Keratinocyte (primary cell): ENCODE measurements at places on chromosomes 7 and 10.

DNA sequence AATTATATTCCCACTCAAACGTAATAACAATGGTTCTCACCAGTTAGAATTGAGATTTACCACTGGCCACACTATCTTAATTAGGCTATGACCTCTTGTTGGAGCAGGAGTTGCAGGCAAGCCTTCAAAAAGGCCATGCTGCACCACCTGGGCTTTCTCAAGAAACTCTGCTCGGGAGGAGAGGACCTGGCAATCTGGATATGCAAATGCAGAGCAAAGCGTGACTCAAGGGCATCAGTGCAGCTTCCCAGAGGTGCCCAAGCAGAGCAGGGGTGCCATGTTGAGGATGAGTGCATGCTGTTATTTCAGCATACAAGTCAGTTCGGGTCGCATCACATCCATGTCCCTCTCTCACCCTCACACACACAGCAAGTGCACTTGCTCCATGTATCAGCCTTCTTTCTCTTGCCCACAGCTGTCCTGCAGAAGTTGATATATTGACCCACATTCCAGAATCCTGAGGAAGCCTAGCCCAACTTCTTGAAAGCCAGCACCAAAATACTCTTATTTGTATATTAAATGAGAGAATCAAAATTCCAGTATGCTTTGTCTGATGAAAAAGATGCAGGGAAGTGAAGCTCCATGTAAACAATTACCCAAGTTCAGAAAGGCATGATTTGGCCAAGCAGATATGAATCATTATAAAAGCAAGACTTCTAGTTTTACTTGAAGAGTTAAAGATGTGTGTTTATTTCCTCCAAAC, 55.7 kb upstream of the IL6 start:
- DNase-seq = no peak

DNA sequence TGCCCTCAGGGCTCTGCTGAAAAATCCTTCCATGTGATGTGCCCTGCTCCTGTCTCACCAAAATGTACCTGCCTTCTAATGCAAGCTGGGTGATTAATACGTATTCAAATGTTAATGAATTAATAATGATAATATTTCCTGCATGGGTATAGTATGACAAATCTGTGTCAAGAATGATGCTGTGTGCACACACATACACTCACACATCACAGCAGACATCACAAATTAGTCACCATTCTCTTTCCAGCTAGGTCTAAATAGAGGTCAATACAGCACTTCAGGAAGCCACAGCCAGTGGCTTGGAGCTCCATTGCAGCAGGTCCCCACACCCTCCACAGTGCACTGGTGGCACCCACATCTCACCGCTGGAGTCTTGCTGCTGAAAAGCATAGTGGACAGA, 681.2 kb upstream of the NRP1 start:
- peak; percentile 7 for DNase-seq

DNA sequence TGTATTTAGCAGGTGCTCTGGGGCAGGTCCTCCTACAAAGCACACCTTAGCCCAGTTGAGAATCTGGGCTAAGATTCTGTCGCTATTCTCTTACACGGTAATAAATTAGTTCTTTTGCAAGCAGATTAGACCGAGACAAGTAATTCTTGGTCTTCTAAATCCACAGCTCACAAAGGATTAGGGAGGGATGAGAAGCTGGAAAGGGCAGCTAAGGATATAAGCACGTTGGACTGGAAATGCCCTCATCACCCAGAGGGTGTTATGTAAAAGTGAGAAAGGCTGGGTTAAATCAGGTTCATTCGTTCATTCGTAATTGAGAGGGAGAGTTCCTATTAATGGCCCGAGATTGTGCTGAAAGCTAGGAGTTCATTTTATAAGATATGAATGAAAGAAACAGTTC, 41.8 kb downstream of the PFKFB3 start:
- DNase-seq = no peak

DNA sequence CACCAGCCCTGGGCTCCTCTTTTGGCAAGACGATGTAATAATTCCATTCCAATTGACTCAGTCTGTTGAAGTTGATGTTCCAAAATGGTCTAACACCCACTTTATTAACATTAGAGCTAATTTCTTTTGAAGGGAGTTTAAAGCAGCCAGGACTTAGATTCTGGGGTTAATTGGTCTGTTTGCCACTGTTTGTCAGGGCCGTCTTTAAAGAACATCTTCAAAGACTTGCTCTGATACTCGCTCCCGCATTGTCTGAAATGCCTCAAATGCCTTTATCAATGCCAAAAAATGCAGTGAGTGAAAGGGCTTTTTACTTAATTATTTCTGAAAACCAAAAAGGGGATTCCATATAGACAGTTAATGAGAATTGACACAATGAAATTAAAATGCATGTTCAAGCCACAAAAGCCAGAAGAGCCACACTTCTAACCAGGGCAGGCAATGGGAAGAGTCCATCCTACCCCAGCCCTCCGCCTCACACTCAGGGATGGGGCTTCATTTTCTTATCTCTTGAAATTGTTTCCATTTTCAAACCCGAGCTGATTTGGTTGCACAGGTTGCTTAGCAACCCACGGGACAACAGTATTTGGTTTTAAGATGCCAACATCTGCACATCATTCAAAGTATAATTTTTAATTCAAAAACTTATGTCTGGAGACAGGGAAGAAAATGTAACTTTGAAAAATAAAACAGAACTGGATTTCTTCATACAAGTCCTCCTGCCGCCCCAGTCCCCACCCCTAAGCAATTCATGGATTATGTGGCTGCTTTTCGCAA, 163.0 kb downstream of the FGFR2 start:
- no peak for DNase-seq

DNA sequence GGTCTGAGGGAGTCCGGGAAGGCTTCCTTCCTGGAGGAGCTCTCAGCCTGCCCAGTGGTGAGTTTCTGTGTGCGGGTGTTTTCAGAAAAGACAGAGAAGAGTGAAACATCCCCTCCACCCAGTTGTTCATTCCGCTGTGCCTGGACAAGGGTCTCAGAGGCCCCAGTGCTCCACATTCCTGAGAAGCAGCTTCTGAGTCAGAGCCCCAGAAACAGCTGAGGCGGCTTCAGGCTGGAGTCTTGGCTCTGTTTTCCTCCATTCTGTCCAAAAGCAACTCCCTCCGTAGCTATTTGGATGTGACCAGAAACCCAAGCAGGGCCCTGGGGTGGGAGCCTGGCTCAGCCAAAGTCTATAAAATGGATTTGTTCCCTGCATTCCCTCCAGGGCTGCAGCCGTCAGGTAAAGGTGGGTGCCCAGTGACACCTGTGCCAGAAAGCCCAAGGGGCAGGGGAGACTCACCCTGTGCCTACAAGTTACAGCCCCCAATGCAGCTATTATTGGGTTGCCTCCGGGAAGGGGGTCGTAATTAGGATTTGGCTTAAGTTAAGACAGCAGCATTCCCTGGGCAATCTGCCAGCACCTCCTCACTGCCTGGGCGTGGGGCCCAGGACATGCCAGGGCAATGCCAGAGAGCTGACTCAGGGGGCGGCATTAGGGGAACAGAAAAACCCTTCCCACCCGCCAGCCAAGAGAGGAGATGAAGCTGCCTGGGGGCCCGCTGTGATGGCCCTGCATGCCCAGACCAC, 13.1 kb upstream of the CAMK2G start:
- DNase-seq = peak; percentile 85

GRCh38 chr10:123993534-123994416, 99.6 kb downstream of the CHST15 start:
- DNase-seq = no peak

DNA sequence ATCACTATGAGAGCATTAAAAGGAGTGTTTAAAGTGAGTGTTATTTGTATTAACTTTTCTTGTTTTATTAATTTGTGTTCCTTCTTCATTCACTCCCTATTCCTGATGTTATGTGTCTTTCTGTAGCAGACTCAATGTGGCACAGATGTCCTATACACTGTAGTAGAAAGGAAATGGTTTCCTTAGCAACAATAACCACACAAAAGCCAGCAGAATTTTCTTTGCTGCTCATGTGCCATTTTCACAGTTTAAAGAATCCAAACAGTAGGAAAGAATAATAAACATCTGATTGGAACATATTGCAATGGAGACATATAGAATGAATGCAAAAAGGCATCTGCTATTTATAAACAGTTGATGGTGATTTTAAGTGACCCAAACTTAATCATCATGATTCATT, 763.6 kb downstream of the PHTF2 start:
- no peak for DNase-seq

DNA sequence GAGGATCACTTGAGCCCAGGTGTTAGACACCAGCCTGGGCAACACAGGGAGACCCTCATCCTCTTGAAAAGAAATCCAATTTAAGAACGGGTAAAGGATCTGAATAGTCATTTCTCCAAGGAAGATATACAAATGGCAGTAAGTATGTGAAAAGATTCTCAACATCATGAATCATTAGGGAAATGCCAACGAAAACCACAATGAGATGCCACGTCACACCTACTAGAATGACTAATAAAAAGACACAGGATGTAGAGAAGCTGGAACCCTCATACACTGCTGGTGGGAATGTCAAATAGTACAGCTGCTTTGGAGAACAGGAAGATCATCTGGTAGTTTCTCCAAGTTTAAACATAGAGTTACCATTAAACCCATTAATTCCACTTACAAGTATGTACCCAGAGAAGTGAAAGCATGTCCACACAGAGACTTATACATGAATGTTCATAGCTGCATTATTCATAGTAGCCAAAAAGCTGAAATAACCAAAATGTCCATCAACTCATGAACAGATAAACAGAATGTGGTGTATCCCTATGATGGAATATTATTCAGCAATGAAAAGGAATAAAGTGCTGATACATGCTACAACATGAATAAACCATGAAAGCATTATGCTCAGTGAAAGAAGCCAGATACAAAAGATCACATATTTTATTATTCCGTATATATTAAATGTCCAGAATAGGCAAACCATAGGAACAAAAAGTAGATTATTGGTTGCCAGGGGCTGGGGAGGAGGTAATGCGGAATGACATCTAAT, 13.1 kb upstream of the ZMIZ2 start:
- peak; percentile 85 for DNase-seq
